ENCODE measurements at places on chromosomes 6 and 20.

DNA sequence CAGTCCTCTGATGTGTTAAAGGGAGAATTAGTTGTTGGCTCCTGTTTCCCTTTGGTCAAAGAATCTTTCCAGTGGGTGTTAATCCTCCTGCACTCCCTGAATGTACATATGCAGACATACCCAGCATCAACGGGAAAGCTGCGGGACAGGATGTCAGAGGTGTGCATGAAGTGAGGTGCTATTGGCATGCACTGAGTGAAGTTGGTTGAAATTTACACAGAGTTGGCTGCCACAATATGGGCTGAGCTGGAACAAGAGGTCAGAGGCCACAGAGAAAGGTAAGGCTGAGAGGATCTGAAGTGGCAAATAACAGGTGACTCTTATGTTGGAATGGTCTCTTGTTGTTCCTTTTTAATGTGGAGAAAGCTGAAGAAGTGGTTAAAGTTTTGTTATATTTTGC lies 82.7 kb upstream of the AKIRIN2 start:
- H3K36me3 ChIP-seq, result no peaks in the 10 kb centered on the region
- no peaks in the 10 kb centered on the region for H3K27me3 ChIP-seq
- no peak for DNase-seq
- no peak overlapping the region for H3K27ac ChIP-seq
- H3K4me1 ChIP-seq, result peaks cover 6% of the 10 kb centered on the region
- H3K4me3 ChIP-seq, result no peak overlapping the region

- H3K36me3 ChIP-seq, result no peaks in the 10 kb centered on the region
- DNase-seq, result peak; percentile 94
- no peak overlapping the region for H3K27ac ChIP-seq
- H3K27me3 ChIP-seq, result peaks cover 24% of the 10 kb centered on the region
- no peak overlapping the region for H3K4me3 ChIP-seq
Observed at GRCh38 chr6:31441365-31442267, 38.2 kb downstream of the MICA start.

DNA sequence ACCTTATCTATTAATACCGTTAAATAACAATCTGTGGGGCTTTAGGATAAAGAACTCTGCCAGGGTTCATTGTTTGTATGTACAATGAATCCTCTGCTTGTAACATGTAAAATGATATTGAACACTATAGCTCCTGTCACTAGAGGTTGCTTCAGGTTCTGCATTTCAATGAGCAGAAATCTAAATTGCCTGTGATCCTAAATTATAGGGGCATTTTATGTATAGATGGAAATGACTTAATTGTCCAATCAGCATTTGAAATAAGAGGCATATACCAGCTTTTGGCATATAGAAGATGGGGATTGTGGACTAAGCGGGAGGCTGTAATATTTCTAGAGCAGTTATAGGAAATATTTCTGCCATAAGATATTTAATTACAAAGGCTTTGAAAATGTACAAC lies 2.0 kb downstream of the NCOA3 start:
- peaks cover 4% of the 10 kb centered on the region for H3K4me1 ChIP-seq
- peak overlapping the region; percentile 83 for H3K4me3 ChIP-seq
- no peak overlapping the region for H3K27ac ChIP-seq

- no peak overlapping the region for H3K4me3 ChIP-seq
- DNase-seq, result no peak
- H3K27ac ChIP-seq, result no peak overlapping the region
- H3K27me3 ChIP-seq, result no peaks in the 10 kb centered on the region
Observed at GRCh38 chr6:137680705-137681346, 186.2 kb upstream of the TNFAIP3 start.

- DNase-seq, result no peak
- H3K4me1 ChIP-seq, result peaks cover 12% of the 10 kb centered on the region
- H3K27me3 ChIP-seq, result no peaks in the 10 kb centered on the region
- H3K36me3 ChIP-seq, result no peaks in the 10 kb centered on the region
- no peak overlapping the region for H3K27ac ChIP-seq
Observed at GRCh38 chr6:81865712-81866111, 113.2 kb upstream of the TENT5A start.

DNA sequence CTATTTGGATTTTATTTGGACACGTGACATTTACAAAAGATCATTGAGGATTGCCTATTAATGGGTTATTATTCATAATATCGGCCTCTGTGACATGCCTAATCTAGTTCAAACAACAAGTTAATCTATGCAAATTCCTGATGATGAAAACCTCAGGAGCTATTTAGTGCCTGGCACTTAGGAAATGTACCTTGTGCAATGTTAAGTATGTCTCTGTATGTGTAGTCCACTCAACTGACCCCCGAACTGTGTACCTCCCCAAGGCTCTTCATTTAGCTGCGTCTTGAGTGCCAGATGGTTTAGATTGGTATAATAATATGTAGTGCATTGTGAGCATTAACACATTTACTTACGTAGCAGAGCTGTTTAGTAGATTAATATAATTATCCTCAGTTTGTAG lies 6.9 kb downstream of the LAMA2 start:
- no peaks in the 10 kb centered on the region for H3K36me3 ChIP-seq
- no peaks in the 10 kb centered on the region for H3K27me3 ChIP-seq
- H3K27ac ChIP-seq, result no peak overlapping the region
- no peak overlapping the region for H3K4me3 ChIP-seq

- no peak overlapping the region for H3K4me3 ChIP-seq
- H3K27ac ChIP-seq, result no peak overlapping the region
- H3K4me1 ChIP-seq, result no peaks in the 10 kb centered on the region
Observed at GRCh38 chr6:19037607-19038006, 650.5 kb downstream of the RNF144B start.

DNA sequence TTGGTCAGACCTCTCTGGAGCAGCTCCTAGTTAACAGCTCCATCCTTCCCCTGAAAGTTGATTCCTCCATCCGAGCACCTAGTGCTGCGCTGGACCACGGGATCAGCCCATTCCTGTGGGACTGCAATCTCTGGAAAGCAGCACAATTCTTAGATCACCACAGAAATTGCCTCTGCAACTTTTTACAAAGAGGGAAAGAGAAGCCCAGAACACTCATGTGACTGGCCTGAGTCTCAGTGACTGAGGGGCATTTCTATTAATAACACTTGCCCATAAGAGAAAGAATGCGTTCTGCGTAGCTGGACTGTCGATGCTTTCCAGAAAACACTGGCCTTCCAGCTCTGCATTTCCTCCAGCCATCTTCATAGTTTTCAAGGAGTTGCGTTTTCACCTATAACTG lies 18.3 kb downstream of the MPC1 start:
- no peak for DNase-seq
- H3K4me3 ChIP-seq, result no peak overlapping the region
- no peaks in the 10 kb centered on the region for H3K4me1 ChIP-seq
- no peaks in the 10 kb centered on the region for H3K27me3 ChIP-seq
- H3K36me3 ChIP-seq, result peaks cover 4% of the 10 kb centered on the region

DNA sequence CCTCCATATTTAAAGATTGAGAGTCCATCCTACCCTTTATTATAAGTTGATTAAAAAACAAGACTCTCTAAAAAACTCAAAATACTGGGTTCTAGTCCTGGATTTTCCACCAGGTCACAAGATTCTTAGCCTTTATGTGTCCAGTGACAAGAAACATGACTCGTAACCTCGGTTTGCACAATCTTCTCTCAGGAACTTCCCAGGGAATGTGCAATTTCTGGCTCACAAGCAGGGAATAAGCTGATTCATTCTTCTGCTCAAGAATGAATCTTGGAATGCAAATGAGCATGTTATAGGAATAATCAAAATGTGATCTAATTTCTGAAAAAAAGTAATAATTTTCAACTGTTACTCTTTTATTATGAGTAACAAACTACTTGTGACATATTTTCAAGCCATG lies 45.1 kb downstream of the OGFRL1 start:
- H3K36me3 ChIP-seq, result no peaks in the 10 kb centered on the region
- H3K27me3 ChIP-seq, result no peaks in the 10 kb centered on the region
- no peaks in the 10 kb centered on the region for H3K4me1 ChIP-seq
- H3K27ac ChIP-seq, result no peak overlapping the region

DNA sequence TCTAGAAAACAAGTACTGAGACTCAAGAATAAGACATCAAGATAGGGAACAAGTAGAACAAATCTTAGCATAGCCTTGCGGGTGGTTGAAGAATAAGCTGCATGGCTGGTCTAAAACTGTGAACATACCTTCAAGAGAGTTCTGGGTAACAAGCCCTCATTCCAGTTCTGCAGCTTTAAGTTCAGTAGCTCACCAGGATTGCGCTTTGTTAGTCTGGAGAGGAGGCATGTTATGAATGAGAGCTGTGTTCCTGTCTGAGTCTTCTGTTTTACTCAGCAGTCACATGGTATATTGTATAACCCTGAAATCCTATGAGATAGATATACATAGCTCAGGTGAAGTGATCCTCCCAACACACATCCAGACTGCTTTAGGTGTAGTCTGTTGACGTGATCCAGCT lies 406.6 kb upstream of the IRAK1BP1 start:
- H3K4me3 ChIP-seq, result no peak overlapping the region
- H3K4me1 ChIP-seq, result no peaks in the 10 kb centered on the region
- DNase-seq, result no peak
- no peak overlapping the region for H3K27ac ChIP-seq
- no peaks in the 10 kb centered on the region for H3K27me3 ChIP-seq
- H3K36me3 ChIP-seq, result no peaks in the 10 kb centered on the region

GRCh38 chr20:60845146-60845545 lies 406.9 kb upstream of the CDH4 start:
- H3K4me1 ChIP-seq, result no peaks in the 10 kb centered on the region
- no peak for DNase-seq
- no peak overlapping the region for H3K27ac ChIP-seq
- no peak overlapping the region for H3K4me3 ChIP-seq
- H3K27me3 ChIP-seq, result no peaks in the 10 kb centered on the region

- H3K27ac ChIP-seq, result no peak overlapping the region
- no peaks in the 10 kb centered on the region for H3K36me3 ChIP-seq
- H3K27me3 ChIP-seq, result no peaks in the 10 kb centered on the region
- H3K4me1 ChIP-seq, result no peaks in the 10 kb centered on the region
- H3K4me3 ChIP-seq, result no peak overlapping the region
Observed at GRCh38 chr6:139872665-139873064, 498.2 kb upstream of the CITED2 start.

DNA sequence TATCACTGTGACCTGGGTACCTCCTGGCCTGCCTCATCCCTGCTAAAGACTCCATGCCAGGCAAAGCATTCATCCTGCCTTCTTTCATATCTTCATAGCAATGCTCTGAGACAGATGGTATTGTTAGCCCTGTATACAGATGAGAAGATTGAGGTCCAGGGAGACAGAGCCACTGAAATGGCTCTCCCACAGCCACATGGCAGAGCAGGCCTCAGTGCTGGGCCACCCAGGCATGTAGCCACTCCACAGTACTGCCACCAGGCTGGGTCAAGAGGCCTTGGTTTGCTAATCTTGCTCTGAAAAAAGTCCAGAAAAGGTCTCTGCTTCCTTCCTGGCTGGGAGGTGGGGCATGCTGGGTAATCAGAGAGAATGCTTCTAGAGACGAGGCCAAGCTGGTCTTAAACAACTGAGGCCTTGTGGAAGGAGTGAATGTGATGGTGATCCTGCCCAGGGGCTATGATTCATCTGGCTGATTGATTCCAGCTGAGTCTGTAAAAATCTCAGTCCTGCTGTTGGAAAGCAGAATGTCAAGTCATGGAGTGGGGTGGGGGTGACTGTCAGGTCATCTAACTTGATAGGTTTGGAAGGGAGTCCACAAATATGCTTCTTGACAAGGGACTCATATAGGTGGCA lies 29.8 kb downstream of the HM13 start:
- H3K4me1 ChIP-seq, result no peaks in the 10 kb centered on the region
- no peaks in the 10 kb centered on the region for H3K27me3 ChIP-seq
- H3K36me3 ChIP-seq, result peaks cover 67% of the 10 kb centered on the region

GRCh38 chr6:257774-258173 lies 34.5 kb upstream of the DUSP22 start:
- no peaks in the 10 kb centered on the region for H3K27me3 ChIP-seq
- no peak for DNase-seq
- H3K4me3 ChIP-seq, result no peak overlapping the region

DNA sequence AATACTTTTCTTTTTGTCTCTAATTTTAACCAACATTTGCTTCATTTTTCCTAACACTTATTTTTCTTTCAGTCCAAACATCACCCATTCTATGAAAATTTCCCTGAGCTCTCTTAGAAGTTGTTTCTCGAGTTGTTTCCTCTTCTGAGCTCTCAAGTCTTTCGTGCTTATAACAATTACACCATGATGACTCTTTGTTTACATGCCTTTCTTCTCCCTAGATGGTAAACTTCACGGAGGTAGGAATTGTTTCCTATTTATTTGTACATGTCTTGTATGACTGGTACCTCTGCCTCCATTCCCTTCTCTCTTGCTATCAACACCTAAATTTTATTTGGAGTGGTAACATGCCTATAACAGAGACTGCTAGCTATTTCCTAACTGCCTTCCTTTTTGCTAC lies 6.4 kb downstream of the BLOC1S5 start:
- no peak overlapping the region for H3K27ac ChIP-seq
- no peaks in the 10 kb centered on the region for H3K4me1 ChIP-seq
- no peaks in the 10 kb centered on the region for H3K27me3 ChIP-seq
- peaks cover 35% of the 10 kb centered on the region for H3K36me3 ChIP-seq

GRCh38 chr6:14458669-14459266 lies 341.2 kb downstream of the CD83 start:
- no peak overlapping the region for H3K27ac ChIP-seq
- no peak for DNase-seq
- H3K27me3 ChIP-seq, result no peaks in the 10 kb centered on the region
- H3K4me3 ChIP-seq, result no peak overlapping the region

DNA sequence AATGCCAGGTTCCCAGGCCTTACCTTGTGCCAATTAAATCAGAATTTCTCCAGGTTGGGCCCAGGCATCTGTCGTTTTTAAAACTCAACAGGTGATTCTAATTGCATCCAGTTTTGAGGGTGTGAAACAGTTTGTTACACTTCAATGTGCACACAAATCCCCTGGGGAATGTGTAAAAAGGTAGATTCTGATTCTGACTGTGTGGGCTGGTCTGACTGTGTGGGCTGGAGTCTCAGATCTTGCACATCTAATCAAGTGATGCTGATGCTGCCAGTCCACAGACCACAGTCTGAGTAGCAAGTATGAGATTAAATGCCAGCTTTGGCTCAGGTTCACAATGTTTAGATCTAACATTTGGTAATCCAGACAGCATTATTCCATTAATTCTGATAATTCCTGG lies 12.5 kb upstream of the ETV7 start:
- peaks cover 13% of the 10 kb centered on the region for H3K4me1 ChIP-seq
- H3K27ac ChIP-seq, result no peak overlapping the region
- no peaks in the 10 kb centered on the region for H3K36me3 ChIP-seq

DNA sequence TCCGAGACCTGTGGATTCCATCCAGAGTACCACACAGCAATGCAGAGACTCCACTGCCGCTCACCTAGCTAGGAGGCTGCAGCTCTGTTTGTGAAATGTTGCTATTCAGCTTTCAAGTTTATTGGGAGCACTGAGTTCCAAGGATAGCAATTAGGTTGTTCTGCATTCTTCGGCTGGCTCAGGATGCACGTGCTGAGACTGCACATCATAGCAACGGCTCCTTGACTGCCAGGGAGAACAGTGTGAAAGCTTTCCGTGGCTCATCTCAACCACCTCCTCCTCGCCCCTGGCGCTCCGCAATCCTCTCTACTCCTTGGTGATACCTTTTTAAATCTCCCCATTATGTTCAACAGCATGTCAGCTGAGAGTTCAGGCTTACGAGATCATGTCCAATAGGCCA lies 116.6 kb downstream of the TSHZ2 start:
- no peak overlapping the region for H3K27ac ChIP-seq
- no peak for DNase-seq
- H3K36me3 ChIP-seq, result no peaks in the 10 kb centered on the region
- H3K4me1 ChIP-seq, result no peaks in the 10 kb centered on the region
